ENCODE measurements at places on chromosomes 11 and 22.
A peak's percentile ranks its signal among the peaks of the same experiment; 100 is the strongest.

DNA sequence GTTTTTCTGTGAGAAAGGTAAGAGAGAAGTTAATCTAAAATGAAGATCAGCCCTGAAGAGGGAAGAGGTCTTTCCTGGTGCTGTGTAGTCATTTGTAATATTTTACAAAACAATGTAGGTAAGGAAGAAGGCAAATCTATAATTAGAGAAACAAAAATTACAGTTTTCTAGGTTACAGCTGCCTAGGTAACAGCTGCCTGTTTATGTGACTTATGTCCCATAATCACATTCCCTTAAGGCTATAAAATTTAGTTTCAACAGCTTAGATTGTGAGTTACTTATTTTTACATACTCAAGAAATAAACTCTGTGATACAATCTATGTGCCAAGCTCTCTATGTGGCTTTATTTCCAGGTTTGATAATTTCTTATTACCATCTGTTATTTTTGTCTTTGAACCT lies 19.8 kb downstream of the LUZP2 start:
- no peak for DNase-seq

GRCh38 chr11:129225190-129225589 lies 33.1 kb upstream of the ARHGAP32 start:
- DNase-seq = no peak

GRCh38 chr11:60959431-60959830 lies 7.5 kb upstream of the SLC15A3 start:
- no peak for DNase-seq

- DNase-seq = no peak
Measured at GRCh38 chr11:64251016-64251752, at the start of gene PLCB3. Gene PLCB3, plus strand, starts transcription at chr11:64251530. Its CDS starts 120 bp downstream, at chr11:64251650.

- DNase-seq = no peak
Measured at GRCh38 chr11:126416542-126417090, 61.1 kb downstream of the ST3GAL4 start.

- peak; percentile 42 for DNase-seq
Measured at GRCh38 chr22:43346521-43346929, 3.4 kb upstream of the SCUBE1 start.

DNA sequence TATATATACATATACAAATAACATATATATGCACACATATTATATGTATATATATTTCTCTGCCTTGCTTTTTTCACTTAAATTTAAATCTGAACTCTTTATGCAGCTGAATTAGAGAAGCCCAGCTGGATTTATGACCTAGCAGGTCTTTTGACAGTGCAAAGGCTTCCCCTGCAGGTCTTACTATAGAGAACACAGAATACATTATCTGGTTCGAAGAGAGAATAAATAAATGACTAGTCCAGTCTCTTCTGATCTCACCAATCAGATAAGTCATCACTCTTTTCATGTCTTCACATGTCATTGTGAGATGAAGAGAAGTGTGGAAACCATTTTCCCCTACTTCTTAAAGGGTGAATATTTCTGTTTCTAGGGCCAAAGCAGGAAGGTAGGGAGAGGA lies 58.2 kb downstream of the OR10A6 start:
- no peak for DNase-seq

DNA sequence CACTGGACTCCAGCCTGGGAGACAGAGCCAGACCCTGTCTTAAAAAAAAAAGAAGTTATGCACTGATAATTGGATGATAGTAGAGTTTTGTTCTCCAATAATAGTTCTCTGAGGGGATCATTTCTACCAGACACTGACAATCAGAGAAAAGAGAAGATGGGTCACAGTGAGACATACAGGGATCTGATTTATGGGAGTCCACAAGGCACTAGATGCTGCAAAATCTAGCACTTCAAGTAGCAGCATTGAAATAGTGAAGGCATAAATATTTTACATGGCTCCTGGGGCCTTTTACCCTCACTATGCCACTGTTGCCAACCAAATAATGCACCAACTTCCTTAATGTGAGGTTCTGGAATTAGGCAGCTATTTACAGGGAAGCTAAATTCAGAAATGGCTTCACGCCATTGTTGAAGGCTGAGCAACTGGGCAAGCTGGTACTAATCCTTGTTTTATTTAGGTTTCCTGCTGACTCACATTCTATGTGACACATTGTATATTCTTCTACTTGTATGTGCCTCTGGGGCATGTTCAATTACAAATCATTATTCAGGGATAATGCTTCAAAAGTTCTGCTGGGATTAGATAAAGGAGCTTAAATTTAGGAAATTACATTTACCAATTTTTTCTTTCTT lies 38.2 kb upstream of the ABTB2 start:
- DNase-seq = peak; percentile 36

- DNase-seq = no peak
Measured at GRCh38 chr11:117986981-117987574, 884 bp downstream of the IL10RA start.

- DNase-seq = no peak
Measured at GRCh38 chr11:130871616-130872015, 44.7 kb downstream of the SNX19 start.

GRCh38 chr22:37245740-37246139 lies 1.7 kb upstream of the RAC2 start:
- no peak for DNase-seq

GRCh38 chr11:62805961-62806441 lies 761 bp upstream of the NXF1 start:
- DNase-seq = no peak

- no peak for DNase-seq
Measured at GRCh38 chr22:19304547-19304946, 13.0 kb upstream of the CLTCL1 start.

DNA sequence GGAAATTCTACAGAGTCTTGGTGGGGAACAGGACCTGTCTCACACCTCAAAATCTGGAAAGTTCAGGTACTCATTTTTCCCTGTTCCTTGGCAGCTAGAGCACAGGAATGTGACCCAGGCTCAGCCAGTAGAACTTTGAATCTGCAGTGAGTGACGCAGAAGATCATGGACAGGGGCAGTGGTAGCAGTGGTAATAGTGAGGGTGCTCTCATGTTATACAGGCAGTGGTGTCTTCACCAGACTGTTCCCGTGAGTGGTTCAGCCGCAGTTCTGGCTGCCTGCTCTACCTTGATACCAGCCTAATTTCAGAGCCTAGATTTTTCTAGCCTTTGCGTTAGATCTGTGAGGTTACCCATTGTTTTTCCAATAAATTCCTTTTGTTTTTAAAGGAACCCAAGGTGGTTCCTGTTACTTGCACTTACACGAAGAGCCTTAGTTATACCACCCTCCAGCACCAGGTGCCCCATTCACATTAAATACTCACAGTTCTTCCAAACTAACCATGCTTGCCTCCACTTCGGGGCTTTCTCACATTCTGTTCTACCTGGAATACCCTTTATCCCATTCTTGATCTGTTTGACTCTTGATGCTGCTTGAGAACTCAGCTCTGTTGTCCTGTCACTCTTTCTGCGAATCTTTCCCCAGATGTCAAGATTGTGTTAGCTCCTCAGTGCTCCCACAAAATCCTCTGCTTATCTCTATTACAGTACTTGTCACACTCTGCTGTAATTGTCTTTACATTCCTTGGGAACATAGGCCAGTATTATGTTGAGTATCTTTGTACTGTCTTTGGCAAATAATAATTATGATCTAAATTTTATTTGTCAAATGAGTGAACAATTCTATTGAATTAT lies 47.8 kb downstream of the SWAP70 start:
- DNase-seq = no peak

DNA sequence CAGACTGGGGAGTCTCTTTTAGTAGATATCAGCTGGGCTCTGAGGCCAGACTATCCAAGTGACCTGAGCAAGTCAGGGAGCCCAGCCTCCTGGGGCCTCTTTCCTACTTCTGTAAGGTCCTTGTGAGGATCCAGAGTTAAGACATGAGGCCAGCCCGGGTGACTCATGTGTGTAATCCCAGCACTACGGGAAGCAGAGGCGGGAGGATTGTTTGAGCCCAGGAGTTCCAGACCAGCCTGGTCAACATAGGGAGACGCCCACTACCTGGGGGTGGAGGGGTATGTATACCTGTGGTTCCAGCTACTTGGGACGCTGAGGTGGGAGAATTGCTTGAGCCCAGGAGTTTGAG lies 36.9 kb upstream of the POLA2 start:
- no peak for DNase-seq

GRCh38 chr11:13288375-13289029 lies 10.9 kb downstream of the BMAL1 start:
- no peak for DNase-seq

GRCh38 chr11:72141066-72141465 lies 5.5 kb downstream of the FOLR3 start:
- no peak for DNase-seq

DNA sequence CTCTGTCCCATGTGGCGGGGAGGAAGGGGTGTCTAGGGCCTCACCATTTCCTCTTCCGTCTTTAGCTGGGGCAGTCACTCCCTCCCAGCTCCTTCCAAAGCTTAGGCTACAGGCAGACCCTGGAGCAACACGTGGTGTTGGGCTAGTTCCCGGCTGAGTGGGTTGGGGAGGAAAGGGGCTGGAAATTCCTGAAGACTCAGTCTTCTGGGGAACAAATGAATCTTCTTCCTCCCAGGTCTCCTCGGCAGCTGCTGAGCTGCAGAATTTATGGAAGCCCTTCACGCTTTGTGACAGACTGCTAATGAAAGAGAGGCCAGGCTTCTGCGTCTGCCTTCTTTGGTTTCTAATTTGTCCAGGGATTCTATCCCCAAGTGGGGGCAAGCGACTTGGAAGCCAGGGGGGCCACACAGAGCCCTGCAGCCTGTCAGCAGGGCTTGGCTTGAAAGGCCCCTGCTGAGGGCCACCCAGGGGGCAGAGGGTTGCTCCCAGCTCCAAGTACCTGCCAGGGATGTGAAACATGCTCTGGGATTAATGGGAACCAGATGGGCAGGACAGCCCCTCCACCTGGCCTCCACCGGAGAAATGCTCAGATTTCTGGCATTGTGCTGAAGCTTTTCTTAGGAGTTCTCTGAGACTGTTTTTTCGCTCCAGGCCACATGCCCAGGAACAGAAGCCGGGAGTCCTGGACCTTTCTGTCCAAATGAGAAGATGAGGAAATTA lies 123.1 kb downstream of the PKNOX2 start:
- no peak for DNase-seq

DNA sequence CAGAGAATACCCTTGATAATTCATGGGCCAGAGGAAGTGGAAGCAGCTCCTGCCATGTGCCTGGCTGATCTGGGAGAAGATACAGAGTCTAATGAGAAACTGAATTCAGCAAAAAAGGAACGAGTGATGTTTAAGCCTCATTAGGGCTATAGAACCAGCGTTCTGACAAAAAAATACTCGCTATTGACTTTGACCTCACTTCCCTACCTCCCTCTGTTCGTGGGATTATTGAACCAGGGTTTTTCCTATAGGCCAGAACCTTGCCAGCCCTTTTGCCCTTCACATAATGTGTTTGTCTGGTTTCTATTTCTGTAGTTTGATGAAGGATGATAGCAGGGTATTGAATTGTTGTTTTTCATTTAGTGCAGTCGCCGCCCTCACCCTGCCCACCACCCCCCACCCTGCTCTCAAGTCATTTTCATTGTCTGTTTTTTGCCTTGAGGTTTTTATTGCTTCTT lies 7.6 kb upstream of the RBFOX2 start:
- DNase-seq = no peak

DNA sequence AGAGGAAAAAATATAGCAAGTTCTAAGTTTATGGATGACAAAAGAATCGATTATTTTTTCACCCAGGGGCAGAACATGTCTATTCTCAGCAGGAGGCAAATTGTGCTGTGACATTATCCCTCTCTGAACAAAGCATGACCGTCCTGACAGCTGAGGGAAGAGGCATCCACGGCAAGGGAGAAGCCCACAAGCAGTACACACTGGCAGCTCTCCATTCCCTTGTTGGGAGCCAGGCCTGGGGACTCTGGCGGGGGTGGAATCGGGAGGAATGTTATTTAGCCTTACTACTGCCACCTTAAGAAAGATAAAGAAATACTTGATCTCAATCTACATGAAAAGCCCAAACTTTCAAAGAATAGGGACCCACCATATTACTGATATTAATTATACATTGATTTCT lies 3.4 kb downstream of the KIRREL3 start:
- DNase-seq = no peak

- no peak for DNase-seq
Measured at GRCh38 chr22:22085702-22086500, 103.3 kb upstream of the TOP3B start.

- no peak for DNase-seq
Measured at GRCh38 chr11:78657968-78658839, 83.5 kb upstream of the NARS2 start.

GRCh38 chr11:65434057-65434666 lies 11.6 kb downstream of the NEAT1 start:
- DNase-seq = no peak

DNA sequence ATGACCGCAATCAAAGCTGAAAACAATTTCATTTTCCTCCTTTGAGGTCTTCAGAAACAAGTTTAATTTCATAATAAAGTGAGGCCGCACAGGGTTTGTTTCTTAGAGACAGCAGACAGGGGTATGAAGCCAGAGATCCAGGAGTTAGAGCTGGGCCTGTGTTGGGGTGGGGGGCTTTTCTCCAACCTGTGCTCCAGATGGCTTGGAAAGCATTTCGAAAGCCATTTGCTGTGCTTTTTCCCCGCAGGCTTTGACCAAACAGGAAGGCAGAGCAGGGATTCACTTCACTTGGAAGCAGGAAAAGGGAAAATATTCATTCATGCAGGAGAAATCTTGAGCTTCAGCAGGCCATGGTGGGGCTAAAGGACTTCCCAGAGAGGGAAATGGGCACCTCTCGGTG lies 617.4 kb downstream of the SOX6 start:
- no peak for DNase-seq

- no peak for DNase-seq
Measured at GRCh38 chr11:7514099-7514591, 346 bp downstream of the PPFIBP2 start.

DNA sequence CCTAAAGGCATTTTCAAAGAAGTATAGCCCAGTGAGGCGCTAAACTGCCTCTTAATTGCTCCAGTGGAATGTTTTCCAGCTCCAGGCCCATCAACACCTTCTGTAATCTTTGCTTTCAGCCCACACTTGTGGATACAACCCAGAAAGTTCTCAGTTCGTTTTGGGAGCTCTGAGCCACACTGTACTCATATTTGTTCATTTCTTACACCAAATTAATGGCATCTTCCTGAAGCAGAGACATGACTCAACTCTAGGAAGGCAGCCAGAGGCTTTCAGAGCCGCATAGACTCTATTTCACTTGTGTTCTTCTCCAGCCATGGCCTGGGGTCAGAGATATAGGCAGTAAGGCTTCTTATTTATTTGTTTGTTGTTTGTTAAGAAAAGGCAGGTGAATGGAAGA lies 175.5 kb upstream of the NCAM1 start:
- DNase-seq = no peak

GRCh38 chr22:50711446-50712340 lies 26.3 kb upstream of the ACR start:
- DNase-seq = no peak

DNA sequence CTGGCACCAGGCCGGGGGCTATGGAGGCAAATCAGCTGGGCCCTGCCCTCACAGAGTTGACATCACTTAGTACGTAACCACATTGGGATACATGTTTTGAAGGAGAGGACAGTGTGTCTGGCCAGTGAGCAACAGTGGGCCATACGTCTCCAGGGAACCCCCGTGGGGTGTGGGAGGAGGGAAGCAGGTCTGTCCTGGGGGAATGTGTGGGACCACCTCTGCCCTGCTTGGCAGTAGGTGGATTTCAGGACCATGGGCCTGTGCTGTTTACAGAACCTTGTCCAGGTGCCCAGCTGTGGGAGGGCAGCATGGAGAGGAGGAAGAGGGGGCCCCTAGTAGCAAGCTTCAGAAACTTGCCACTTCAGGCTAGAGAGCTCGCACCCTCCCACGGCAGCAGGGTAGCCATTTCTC lies 21.0 kb downstream of the P2RY2 start:
- no peak for DNase-seq
